ENCODE measurements at places on chromosomes 3 and 15.

DNA sequence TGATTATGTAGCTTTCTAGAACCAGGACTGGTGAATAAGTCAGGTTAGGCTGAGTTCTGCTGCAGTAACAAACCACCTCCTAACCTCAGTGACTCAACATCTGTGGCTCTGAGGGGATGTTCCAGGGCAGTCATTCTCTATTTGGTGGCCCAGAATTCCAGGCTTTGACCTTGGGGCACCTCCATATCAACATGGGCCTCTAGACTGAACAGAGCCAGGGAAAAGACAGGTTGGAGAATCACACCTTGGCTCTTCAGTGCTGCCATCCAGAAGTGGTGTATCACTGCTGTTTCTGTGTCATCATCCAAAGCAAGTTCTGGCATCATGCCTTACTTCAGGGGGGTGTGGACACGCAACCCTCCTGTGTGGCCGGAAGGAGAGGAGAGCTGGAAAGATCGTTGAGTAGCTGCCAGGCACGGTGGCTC is 15.3 kb downstream of the ZBTB47 start:
- no peak for DNase-seq

GRCh38 chr3:2623436-2623835 is 486.7 kb downstream of the IL5RA start:
- no peak for DNase-seq

GRCh38 chr3:143731776-143732175 is 116.5 kb downstream of the SLC9A9 start:
- no peak for DNase-seq

- DNase-seq, result no peak
Measured at GRCh38 chr3:137770835-137771399, 6.8 kb downstream of the SOX14 start.

GRCh38 chr15:82183121-82184031 is 79.2 kb downstream of the EFL1 start:
- no peak for DNase-seq

DNA sequence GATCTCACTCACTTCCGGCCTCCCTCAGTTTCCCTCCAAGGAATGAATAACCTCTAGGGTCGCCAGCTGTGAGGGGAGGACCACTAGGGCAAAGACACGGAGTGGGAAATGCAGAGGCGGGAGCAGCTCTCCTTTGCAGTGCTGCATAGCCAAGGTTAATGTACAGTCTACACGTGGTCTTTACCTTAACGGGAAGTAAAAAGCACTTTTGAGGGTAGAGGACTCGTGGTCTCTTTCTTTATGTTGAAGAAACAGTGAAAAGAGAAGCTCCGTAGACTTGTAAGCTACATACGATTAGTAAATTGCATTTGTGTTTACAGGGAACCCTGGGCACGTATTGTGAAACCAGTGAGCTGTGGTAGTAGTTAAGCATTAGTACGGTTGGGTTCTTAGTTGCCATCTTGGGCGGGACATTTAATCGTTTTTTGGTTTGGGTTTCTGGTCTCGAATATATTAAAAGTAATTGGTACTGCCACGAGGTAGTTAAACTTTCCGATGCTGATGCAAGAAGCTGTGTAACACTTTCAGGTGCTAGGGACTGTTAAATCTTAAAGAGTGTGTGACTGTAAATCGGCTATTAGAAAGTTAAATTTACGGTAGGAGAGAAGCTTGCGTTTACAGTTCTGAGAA is 828 bp downstream of the U2SURP start:
- no peak for DNase-seq

- DNase-seq, result no peak
Measured at GRCh38 chr15:85500060-85500708, 119.8 kb downstream of the AKAP13 start.

- DNase-seq, result no peak
Measured at GRCh38 chr15:66743204-66743603, 41.2 kb downstream of the SMAD6 start.

DNA sequence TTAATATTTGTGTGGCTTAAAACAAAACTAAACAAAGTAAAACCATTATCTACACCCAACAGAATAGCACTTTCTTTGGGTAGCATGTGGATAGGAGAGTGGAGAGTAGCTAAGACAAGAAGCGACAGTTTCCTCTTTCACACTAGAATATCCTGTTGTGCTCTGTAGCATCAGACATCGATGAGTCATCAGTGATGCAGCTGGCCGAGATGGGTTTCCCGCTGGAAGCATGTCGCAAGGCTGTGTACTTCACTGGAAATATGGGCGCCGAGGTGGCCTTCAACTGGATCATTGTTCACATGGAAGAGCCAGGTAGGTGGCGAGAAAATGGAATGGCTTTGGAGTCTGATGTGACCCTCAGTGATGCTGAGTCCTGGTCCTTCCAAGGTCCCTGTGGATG is 108.1 kb downstream of the USP13 start:
- no peak for DNase-seq

GRCh38 chr3:43102773-43103480 is 3.0 kb downstream of the POMGNT2 start:
- DNase-seq, result no peak

DNA sequence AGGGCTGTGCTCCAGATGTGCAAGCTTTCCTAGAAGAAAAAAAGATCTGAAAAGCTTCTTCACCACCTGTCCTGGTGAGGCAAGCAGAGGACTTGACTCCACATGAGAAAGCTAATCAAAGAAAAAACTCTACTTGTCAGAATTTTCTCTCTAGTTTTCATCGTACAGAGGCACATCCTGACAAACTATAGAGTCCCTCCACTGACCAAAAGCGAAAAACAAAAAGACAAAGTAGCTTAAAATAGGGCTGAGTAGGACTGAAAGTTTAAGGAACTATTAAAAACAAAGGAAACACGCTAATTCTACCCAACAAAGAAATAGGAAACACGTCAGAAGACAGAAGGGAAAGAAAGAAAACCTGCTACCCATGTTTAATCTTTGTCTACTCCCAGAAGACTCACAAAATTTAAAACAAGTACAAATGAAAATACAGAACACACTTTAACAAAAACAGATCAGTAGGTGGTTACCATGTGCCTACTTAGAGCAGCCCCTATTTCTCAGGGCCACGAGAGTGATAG is 26.5 kb downstream of the NANOGP8 start:
- DNase-seq, result no peak

GRCh38 chr15:90836296-90836871 is 32.0 kb upstream of the FURIN start:
- no peak for DNase-seq
